Calu3 (cell line): ENCODE measurements at places on chromosomes 5 and 9. TPM values are rescaled to one million over a fixed set of nuclear protein-coding genes. Genes with fewer than 3 reads are reported as not detected.

Gene ZDHHC11
- total RNA-seq: 53.7 and 60.8 TPM in 2 replicates

Gene GAS1
- 0.21 and 0.22 TPM in 2 replicates for total RNA-seq

Gene REEP5
- total RNA-seq: 123 and 130 TPM in 2 replicates

DNA sequence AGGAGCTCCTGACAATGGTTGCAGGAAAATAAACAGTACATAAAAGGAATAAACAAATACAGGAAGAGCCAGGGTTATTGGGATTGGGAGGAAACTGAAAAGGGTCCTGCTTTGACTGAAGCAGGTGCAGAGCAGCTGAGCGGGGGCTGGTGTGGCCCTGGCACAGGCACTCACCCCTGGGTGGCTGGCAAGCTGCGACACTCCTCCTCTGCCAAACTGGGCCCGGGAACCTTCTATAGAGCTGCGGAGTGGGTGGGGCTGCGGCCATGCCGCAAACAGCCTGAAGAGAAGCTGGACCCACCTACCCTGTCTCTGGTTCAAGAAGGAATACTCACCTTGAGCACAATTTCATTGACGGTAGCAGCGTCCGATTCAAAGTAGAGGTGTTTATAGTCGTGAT is 182.5 kb downstream of the GAPVD1 start:
- no peaks in the 10 kb centered on the region for H3K27me3 ChIP-seq
- DNase-seq: no peak
- H3K4me1 ChIP-seq: no peaks in the 10 kb centered on the region
- H3K27ac ChIP-seq: no peak overlapping the region

GRCh38 chr9:87950765-87951488 is 23.4 kb downstream of the CDK20 start:
- no peaks in the 10 kb centered on the region for H3K36me3 ChIP-seq
- H3K4me1 ChIP-seq: no peaks in the 10 kb centered on the region
- peak; percentile 12 for DNase-seq
- no peak overlapping the region for H3K4me3 ChIP-seq

DNA sequence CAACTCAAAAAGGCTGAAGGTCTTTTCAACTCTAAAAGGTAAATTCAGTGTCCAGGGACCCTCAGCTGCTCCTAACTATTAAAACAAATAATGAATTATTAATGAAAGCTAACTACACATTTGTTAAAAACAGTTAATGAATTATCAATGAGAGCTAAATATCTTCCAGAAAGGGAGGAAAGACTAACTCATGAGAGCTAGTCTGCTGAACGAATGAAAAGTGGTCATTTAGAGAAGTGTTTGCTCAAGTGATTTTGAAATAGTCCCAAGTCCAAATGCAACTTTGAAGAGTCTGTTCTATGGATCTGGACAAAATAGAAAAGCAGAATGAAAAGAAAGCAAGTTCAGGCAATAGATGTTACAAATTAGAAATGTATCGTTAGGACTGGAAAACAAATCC is 133.9 kb upstream of the SPEF2 start:
- peaks cover 4% of the 10 kb centered on the region for H3K36me3 ChIP-seq
- DNase-seq: no peak
- H3K27me3 ChIP-seq: no peaks in the 10 kb centered on the region
- no peak overlapping the region for H3K27ac ChIP-seq
- H3K4me1 ChIP-seq: no peaks in the 10 kb centered on the region

- no peaks in the 10 kb centered on the region for H3K36me3 ChIP-seq
- DNase-seq: no peak
- no peak overlapping the region for H3K4me3 ChIP-seq
- H3K27ac ChIP-seq: no peak overlapping the region
- no peaks in the 10 kb centered on the region for H3K4me1 ChIP-seq
Measured at GRCh38 chr5:10505517-10506095, 58.3 kb upstream of the ANKRD33B start.

GRCh38 chr5:64497386-64497785 is 8.4 kb upstream of the RGS7BP start:
- DNase-seq: no peak
- H3K4me3 ChIP-seq: no peak overlapping the region
- no peak overlapping the region for H3K27ac ChIP-seq
- H3K36me3 ChIP-seq: no peaks in the 10 kb centered on the region
- peaks cover 9% of the 10 kb centered on the region for H3K4me1 ChIP-seq

GRCh38 chr9:84996029-84996428 is 326.5 kb downstream of the NTRK2 start:
- H3K27ac ChIP-seq: no peak overlapping the region
- H3K4me3 ChIP-seq: no peak overlapping the region
- no peaks in the 10 kb centered on the region for H3K27me3 ChIP-seq
